ENCODE measurements at places on chromosomes 13 and 19. TPM values are rescaled to one million over a fixed set of nuclear protein-coding genes. Genes with fewer than 3 reads are reported as not detected.

GRCh38 chr13:34246511-34246910, 428.6 kb downstream of the RFC3 start:
- no peak for DNase-seq

SIAH3 gene
- 0.54 TPM for total RNA-seq

GRCh38 chr19:4089946-4090345, 23.2 kb upstream of the ZBTB7A start:
- no peak for DNase-seq

GRCh38 chr13:66994517-66995202, 235.5 kb downstream of the PCDH9 start:
- peak; percentile 0 for DNase-seq

- peak; percentile 90 for DNase-seq
Measured at GRCh38 chr19:55216461-55217198, 7.3 kb upstream of the PTPRH start.

- no peak for DNase-seq
Measured at GRCh38 chr19:50167314-50167721, 4.2 kb upstream of the IZUMO2 start.

GRCh38 chr13:48222358-48223301, 10.4 kb upstream of the ITM2B start:
- no peak for DNase-seq

PBX4 gene
- total RNA-seq = 4.8 TPM

GNA15 gene
- total RNA-seq = 258 TPM

GRCh38 chr13:79311386-79311785, 94.7 kb downstream of the RBM26 start:
- no peak for DNase-seq

DNA sequence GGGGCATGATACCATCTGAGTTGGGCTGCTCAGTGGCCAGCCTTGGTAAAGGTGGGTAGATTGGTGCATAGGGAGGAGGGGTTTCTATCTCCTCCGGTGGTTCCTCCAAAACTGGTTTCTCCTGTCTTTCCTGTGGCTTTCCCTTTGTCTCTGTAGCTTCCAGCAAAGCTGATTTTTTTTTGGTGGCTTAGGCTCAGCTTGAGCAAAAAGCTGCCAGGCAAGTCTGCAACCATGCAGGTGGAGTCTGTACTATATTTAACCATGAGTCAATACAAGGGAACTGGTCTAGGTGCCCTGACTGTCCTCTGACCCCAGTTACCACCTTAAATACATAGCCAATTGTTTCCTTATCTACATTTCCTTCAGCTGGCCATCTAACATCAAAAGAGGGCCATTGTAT, 64.0 kb upstream of the ZNF681 start:
- no peak for DNase-seq

- no peak for DNase-seq
Measured at GRCh38 chr13:110323172-110323891, 16.2 kb downstream of the COL4A2 start.

GRCh38 chr13:84648069-84648640, 765.9 kb upstream of the SLITRK1 start:
- peak; percentile 25 for DNase-seq

GRCh38 chr19:31372246-31372781, 23.1 kb upstream of the TSHZ3 start:
- no peak for DNase-seq

DNA sequence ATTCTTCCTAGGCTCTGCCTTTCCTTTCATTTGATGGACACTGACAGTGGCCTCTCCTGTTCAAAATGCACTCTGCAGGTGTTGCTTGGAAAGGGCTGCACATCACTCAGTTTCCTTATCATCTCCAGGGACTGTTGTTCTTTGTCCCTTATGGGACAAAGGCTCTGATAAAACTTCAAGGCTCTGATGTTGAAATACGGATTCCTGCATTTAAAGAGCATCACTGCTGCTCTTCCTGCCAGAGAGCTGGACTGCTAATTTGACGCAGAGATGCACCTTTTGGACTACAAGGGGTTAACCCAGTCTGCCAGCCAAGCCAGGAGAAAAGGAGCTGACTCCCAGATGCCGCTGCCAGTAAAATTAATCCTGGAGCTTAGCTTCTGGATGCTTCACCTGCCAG, 952.1 kb downstream of the DIAPH3 start:
- no peak for DNase-seq

LIM2 gene
- not detected for total RNA-seq

GGN gene
- under 0.01 TPM for total RNA-seq

DNA sequence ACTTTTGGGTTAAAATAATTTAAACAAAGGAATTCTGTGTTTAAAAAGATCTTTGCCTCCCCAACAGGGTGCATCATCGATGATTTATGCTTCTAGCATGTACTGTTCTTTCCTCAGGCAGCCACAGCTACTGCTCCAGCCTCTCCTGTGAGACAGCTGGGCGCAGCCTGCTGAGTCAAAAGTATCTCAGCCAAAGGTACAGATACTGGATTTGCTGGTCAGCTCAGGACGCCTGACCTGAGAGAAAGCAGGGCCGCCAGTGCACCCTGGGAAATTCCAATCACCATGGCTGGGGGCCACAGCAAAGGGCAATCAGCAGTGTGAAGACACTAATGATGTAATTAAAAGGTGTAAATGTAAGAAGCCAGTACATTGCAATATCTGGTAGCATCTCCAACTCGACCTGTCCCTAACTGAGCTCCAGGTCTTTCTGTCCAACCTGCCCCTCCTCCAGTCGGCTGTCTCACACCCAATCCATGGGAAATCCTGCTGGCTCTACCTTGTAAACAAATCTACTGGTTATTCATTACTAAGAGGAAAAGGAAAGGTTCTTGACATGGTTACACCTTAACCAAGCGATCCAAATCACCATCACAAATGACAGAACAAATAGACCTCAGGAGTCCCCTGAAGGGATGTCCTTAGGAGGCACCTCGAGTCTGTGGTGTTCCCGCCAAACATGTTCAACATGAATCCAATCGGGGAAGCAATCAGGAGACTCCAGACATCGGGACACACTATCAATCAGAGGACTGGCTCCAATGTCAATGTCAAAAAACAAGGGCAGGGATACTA, 7.3 kb downstream of the OPA3 start:
- no peak for DNase-seq

DNA sequence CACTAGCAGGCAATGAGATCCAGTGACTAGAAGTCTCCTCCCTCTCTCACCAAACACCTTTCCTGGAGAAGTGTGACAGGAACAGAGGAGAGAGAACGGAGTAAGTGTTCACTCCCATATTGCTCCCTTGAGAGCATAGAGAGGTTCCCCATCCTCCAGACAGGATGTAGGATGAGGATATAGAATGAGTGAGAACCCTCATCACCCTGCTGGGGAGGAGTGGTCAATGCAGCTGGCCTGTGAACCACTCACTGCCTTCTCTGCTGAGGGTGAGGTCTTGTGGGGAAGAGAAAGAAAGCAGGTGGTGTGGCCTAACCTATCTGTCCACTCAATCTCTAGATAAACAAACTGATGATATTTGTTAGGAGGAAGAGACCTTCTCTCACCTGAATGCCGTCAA, 386.6 kb downstream of the PCDH20 start:
- DNase-seq = no peak

GRCh38 chr19:54654447-54655321, 8.1 kb upstream of the LILRB4 start:
- DNase-seq = no peak

- no peak for DNase-seq
Measured at GRCh38 chr13:113840541-113841352, 23.1 kb downstream of the GAS6 start.

DNA sequence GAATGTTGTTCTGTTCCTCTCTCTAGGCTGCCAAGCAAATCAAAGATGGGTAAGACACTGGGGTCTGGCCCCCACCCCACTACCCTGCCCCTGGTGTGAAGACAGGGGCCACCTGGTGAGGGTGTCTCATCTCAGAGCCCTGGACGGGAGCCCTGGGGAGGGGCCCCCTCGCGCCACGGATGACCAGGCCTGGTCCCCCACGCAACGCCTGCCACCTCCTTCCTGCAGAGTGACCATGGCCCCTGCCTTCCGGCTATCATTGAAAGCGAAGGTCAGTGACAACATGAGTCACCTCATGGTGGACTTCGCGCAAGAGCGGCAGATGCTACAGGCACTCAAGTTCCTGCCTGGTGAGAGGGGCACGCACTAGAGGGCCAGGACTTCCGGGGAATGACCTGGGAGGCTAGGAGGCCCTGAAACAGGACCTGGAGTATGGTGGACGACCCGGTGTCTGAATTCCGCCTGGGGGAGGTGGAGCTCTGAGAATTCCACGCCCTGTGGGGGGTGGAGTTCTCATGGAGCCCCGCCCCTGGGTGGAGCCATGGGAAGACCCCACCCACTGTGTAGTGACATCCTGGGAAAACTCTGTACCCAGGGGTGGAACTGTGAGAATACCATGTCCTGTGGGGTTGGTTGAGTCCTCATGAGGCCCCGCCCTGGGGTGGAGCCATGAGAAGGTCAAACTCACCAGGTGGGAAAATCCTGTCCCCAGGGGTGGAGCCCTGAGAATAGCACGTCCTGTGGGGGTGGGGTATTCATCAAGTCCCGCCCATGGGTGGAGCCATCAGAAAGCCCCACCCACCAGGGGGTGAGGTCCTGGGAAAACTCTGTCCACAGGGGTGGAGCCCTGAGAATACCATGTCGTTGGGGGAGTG, 6.1 kb downstream of the FSD1 start:
- no peak for DNase-seq

- DNase-seq = no peak
Measured at GRCh38 chr13:66888698-66889097, 341.4 kb downstream of the PCDH9 start.
